ENCODE measurements at places on chromosomes 7 and 10. TPM values are rescaled to one million over a fixed set of nuclear protein-coding genes. Genes with fewer than 3 reads are reported as not detected.

Gene SPDYE9
- total RNA-seq = not detected

Gene SYT15
- total RNA-seq = 0.13 TPM

Gene STEAP2
- total RNA-seq = 3.9 TPM

Gene ASB10
- total RNA-seq = not detected

Gene DNAJC12
- total RNA-seq = 0.26 TPM

Gene C7orf25
- total RNA-seq = 3.7 TPM

DNA sequence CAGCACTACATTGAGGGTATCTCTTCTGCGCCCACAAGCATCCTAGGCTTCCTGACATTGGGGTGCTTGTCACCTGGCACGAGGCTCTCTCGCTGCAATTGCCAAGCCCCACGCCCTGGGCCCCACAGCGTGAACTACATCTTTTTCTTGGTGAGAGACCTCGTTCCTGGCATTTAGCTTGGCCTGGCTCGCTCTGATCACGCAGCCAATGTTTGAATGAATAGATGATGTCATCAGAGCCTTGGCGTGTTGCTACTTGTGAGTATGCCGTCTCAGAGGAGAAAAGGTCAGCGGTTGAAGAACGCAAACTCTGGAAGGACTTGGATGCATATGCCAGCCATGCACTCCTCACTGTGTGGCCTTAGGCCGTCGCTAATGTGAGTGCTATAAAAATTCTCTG is 150.2 kb upstream of the AUTS2 start:
- no peak for DNase-seq

- no peak for DNase-seq
Measured at GRCh38 chr10:117130346-117130745, 7.7 kb downstream of the VAX1 start.

DNA sequence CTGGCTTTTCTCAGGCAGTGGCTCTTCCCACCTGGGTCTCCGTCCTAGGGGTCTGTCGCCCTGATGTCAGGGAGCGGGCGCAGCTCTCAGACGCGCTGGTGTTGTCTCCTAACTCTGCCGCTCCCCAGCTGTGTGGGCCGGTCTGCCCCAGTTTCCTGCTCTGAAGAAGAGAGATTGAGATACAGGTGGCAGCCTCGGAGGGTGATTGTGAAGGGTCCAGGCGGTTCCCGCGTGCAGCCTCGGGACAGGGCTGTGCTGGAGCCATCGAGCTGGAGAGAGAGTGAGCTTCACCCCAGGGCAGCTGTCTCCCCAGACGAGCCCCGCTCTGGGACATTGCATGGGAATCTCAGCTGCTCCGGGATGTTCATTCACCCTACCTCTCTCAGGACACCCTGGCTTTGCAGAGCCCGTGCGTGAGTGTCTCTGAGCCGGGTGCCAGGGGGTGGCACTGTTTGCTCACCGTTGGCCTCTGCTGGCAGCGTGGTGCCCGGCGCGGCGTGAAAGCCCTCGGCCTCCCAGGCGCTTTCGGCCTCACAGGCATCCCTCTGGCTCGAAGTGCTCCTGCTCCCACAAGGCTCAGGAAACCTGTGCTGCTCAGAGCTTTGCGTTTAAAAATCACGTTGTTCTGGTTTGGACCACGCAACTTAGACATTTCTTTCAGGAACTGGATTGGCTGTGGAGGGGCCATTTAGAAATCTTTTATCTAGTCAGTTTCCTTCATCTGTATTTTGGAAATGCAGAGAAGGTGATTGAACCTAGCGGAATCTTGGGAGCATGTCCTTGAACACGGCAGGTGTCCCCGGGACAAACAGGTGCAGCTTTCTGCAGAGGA is 33.8 kb upstream of the ZFAND2A start:
- peak; percentile 19 for DNase-seq

DNA sequence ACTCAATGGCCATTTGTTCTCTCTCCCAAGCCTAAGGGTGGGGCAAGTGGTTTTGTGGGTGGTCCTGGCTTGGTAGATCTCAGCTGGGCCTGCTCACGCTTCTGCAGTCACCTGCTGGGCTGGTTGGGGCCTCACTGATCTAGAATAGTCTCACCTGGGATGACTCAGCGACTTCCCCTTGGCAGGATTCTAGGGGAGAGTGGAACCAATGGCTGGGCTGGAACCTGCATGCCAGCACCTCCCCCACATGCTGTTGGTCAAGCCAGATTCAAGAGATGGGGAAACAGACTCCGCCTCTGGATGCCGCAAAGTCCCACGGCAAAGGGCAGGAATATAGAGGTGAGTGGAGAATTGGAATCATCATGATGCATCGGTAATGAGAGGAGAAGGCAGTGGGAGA is 292.9 kb upstream of the NPVF start:
- no peak for DNase-seq

- DNase-seq = no peak
Measured at GRCh38 chr7:36898186-36898585, 173.9 kb upstream of the AOAH start.

- DNase-seq = no peak
Measured at GRCh38 chr10:46223064-46223480, 63.7 kb upstream of the ANTXRL start.
